Bladder microvascular endothelial cell (primary cell): ENCODE measurements at places on chromosomes 16 and 17. TPM values are rescaled to one million over a fixed set of nuclear protein-coding genes. Genes with fewer than 3 reads are reported as not detected.

The SEC14L5 gene
- total RNA-seq = under 0.01 and 0.06 TPM in 2 replicates

The CAMKK1 gene
- 2.1 TPM in 2 replicates for total RNA-seq

The MAF gene
- 0.65 and 13.3 TPM in 2 replicates for total RNA-seq

The GPR142 gene
- 0.16 and 0.19 TPM in 2 replicates for total RNA-seq

The GAST gene
- not detected in 2 replicates for total RNA-seq

The ALOX12B gene
- total RNA-seq = not detected in 2 replicates

The KRTAP4-5 gene
- not detected in 2 replicates for total RNA-seq

The CCL23 gene
- total RNA-seq = 0.76 and 3.4 TPM in 2 replicates

The ALDH3A1 gene
- 0.38 and 0.65 TPM in 2 replicates for total RNA-seq

The LRRC75A gene
- total RNA-seq = 0.81 and 4.5 TPM in 2 replicates

The SOX8 gene
- 0.16 and 1.3 TPM in 2 replicates for total RNA-seq

The TNFRSF13B gene
- not detected in 2 replicates for total RNA-seq

The ITGAD gene
- not detected in 2 replicates for total RNA-seq

The RGS11 gene
- 0.81 and 1.6 TPM in 2 replicates for total RNA-seq

The ABCC11 gene
- total RNA-seq = not detected in 2 replicates

The PPL gene
- 0.81 and 8.4 TPM in 2 replicates for total RNA-seq

The CCL4 gene
- not detected in 2 replicates for total RNA-seq

The KCNH6 gene
- total RNA-seq = 0.06 TPM in 1 of 2 replicates, not detected in the other

The DHRS13 gene
- total RNA-seq = 7.4 and 12.3 TPM in 2 replicates

The PMM2 gene
- total RNA-seq = 12.6 and 29.8 TPM in 2 replicates

The PIRT gene
- not detected in 2 replicates for total RNA-seq

The HNF1B gene
- total RNA-seq = not detected in 2 replicates

The ADAT1 gene
- 49.5 and 111 TPM in 2 replicates for total RNA-seq

The CES5A gene
- not detected in 2 replicates for total RNA-seq

The C16orf90 gene
- total RNA-seq = not detected in 2 replicates

The TBX6 gene
- total RNA-seq = 0.16 and 0.19 TPM in 2 replicates

The PRSS22 gene
- total RNA-seq = not detected in 2 replicates

The CHST4 gene
- not detected in 2 replicates for total RNA-seq

The HAPSTR1 gene
- 39.3 and 63.4 TPM in 2 replicates for total RNA-seq
